ENCODE measurements at places on chromosomes 5 and 9. TPM values are rescaled to one million over a fixed set of nuclear protein-coding genes. Genes with fewer than 3 reads are reported as not detected.

- H3K36me3 ChIP-seq: peaks cover 7% of the 10 kb centered on the region
- H3K27me3 ChIP-seq: no peaks in the 10 kb centered on the region
- H3K4me3 ChIP-seq: no peak overlapping the region
- H3K4me1 ChIP-seq: no peaks in the 10 kb centered on the region
- DNase-seq: no peak
Observed at GRCh38 chr9:91740701-91741100, 209.3 kb downstream of the ROR2 start.

DNA sequence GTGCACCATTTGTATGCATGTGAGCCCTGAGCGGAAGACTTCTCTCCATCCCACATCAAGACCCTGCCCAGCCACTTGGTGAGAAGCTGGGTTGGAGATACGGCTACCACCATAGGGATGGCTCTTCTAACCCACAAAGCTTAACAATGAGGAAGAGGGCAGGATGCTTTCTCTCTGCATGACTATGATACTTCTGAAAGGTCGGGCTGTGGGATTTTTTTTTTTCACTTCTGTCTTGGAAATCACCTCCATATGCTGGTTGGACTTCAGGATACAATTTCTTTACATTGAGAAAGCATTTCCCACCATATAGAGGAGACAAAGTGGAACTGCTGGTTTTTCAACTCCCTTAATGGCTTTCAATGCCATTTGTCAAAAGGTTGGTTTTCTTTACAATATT is 30.5 kb downstream of the ZNF366 start:
- no peak overlapping the region for H3K4me3 ChIP-seq
- peaks cover 2% of the 10 kb centered on the region for H3K4me1 ChIP-seq
- H3K27ac ChIP-seq: no peak overlapping the region
- peaks cover 4% of the 10 kb centered on the region for H3K27me3 ChIP-seq
- no peaks in the 10 kb centered on the region for H3K36me3 ChIP-seq

- no peak overlapping the region for H3K4me3 ChIP-seq
- DNase-seq: no peak
- no peaks in the 10 kb centered on the region for H3K27me3 ChIP-seq
- H3K27ac ChIP-seq: no peak overlapping the region
- no peaks in the 10 kb centered on the region for H3K4me1 ChIP-seq
Observed at GRCh38 chr9:72022841-72023240, 37.6 kb downstream of the C9orf57 start.

DNA sequence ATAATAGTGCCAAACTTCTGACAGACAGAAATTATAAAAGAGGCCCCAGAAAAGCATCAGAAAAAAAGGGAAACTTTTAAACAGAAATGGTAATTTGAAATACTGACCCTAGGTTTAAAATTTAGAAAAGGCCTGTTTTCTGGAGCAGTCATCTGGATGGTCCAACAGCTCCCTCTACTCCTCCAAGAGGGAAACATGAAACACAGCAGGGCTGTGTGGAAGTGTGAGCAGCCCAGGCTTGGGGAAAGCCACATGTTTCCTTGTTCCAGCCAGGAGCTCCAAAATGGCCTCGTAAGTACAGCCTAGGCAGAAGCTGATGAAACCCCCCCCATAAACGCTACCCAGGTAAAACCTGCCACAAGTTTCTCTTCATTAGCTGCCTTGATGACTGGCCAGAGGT is 499.3 kb upstream of the ADAMTS16 start:
- no peak overlapping the region for H3K27ac ChIP-seq
- no peaks in the 10 kb centered on the region for H3K36me3 ChIP-seq
- H3K4me1 ChIP-seq: peaks cover 6% of the 10 kb centered on the region
- peaks cover 5% of the 10 kb centered on the region for H3K27me3 ChIP-seq
- no peak for DNase-seq

DNA sequence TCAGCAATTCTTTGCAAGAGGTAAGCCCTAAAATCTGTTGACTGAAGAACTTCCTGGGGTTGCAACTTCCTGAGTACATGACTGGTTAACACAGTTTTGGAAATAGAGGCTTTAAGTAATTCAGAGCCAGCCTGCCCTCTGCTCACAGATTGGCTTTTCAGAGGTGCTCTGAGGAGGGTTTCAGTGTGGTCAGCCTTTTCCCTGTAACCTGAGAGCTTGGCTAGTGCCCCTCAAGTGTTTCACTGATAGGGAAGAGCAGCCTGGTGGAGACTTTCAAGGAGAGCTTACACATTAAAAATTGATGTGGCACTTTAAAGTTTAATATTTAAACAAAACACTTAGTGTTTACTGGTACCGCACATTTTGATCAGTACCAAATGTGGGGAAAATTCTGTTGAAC is 56.7 kb upstream of the FOXB2 start:
- H3K27ac ChIP-seq: no peak overlapping the region
- peaks cover 11% of the 10 kb centered on the region for H3K27me3 ChIP-seq
- H3K4me1 ChIP-seq: no peaks in the 10 kb centered on the region
- H3K36me3 ChIP-seq: no peaks in the 10 kb centered on the region

DNA sequence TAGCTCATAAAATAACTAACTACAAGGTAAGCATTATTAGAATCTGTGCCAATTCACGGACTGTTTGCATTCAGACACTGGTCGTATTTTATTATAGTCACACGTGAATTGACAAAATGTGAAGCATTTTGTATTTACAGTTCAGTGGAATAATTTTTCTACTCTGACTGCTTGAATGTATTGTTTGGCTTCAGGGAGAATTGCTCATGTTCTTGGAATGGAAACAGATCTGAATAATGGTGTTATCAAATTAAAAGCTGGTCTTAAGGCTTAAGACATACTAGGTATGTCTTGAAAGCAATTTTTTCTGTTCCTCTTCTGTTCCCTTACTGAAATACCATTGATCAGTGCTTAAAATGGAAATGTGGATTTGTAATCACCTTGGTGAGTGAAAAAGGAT is 543.7 kb upstream of the TLE4 start:
- H3K27ac ChIP-seq: no peak overlapping the region
- H3K36me3 ChIP-seq: no peaks in the 10 kb centered on the region
- no peak for DNase-seq
- no peak overlapping the region for H3K4me3 ChIP-seq
- peaks cover 6% of the 10 kb centered on the region for H3K27me3 ChIP-seq

DNA sequence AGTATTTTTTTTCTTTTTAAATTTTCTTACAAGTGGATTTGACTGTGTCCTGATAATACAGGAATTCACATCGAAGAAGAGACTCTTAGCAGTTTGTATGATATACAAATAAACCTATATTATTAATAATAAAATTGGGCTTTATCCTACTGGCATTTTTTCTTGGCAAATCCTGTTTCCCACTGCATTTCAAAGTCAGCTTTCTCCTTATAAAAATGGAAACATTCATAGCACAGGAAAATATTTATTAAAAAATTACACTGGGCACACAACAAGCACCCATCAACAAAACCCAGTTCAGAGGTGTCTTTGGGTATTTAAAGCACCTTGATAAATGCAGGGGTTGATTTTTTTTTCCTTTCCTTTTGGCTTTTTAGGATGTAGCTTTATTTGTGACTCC is 200.9 kb downstream of the MEF2C start:
- no peak for DNase-seq
- no peak overlapping the region for H3K27ac ChIP-seq
- H3K4me3 ChIP-seq: no peak overlapping the region
- H3K36me3 ChIP-seq: no peaks in the 10 kb centered on the region
- H3K4me1 ChIP-seq: peaks cover 2% of the 10 kb centered on the region
- H3K27me3 ChIP-seq: peaks cover 98% of the 10 kb centered on the region

DNA sequence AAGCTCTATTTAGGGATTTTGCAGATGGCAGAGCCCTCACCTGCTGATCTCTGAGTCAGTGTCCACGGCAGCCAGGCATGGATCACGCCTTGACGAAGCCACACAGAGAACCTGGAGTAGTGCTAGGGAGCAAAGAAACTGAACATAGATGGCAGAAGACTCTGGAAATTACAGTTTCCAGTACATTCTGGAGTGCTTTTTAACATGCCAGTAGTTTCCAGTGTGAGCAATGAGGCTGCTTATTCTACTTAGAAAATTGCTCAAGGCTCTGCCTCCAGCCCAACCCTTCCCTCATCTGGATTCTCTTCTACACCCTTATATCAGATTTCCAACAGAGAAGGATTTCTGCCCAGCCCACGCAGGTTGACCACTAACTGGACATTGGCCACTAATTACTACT is 203.3 kb downstream of the ADAMTS12 start:
- no peak overlapping the region for H3K4me3 ChIP-seq
- no peak overlapping the region for H3K27ac ChIP-seq
- peaks cover 2% of the 10 kb centered on the region for H3K36me3 ChIP-seq
- no peaks in the 10 kb centered on the region for H3K27me3 ChIP-seq
- H3K4me1 ChIP-seq: no peaks in the 10 kb centered on the region

GRCh38 chr9:3511551-3511950 is 14.2 kb downstream of the RFX3 start:
- peak overlapping the region; percentile 2 for H3K27ac ChIP-seq
- H3K27me3 ChIP-seq: no peaks in the 10 kb centered on the region
- DNase-seq: no peak
- H3K36me3 ChIP-seq: peaks cover 4% of the 10 kb centered on the region
- peaks cover 13% of the 10 kb centered on the region for H3K4me1 ChIP-seq

- no peak overlapping the region for H3K27ac ChIP-seq
- no peaks in the 10 kb centered on the region for H3K27me3 ChIP-seq
- H3K36me3 ChIP-seq: peaks cover 42% of the 10 kb centered on the region
- no peak for DNase-seq
- peaks cover 13% of the 10 kb centered on the region for H3K4me1 ChIP-seq
Observed at GRCh38 chr9:15433191-15433590, 10.5 kb downstream of the SNAPC3 start.

DNA sequence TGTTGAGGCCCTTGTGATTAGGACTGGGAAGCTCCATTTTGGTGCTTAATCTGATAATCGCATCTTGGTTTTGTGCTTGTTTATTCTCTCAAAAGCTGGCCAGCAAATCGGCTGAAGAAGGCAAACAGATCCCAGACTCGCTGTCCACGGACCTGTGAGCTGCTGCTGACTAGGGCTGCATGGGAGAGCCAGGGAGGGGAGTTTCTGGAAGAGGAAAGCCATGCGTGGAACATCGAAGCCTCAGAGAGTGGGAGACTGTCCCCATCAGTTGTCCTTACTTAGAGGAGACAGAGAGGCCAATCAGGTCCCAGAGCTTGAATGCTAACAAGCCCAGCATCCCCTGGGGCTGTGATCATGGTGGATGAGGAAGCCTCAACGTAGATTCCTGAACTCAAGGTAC is 23.0 kb upstream of the FOXI1 start:
- H3K27me3 ChIP-seq: peaks cover 36% of the 10 kb centered on the region
- H3K36me3 ChIP-seq: no peaks in the 10 kb centered on the region
- no peaks in the 10 kb centered on the region for H3K4me1 ChIP-seq
- DNase-seq: no peak
- H3K4me3 ChIP-seq: no peak overlapping the region
- no peak overlapping the region for H3K27ac ChIP-seq

DNA sequence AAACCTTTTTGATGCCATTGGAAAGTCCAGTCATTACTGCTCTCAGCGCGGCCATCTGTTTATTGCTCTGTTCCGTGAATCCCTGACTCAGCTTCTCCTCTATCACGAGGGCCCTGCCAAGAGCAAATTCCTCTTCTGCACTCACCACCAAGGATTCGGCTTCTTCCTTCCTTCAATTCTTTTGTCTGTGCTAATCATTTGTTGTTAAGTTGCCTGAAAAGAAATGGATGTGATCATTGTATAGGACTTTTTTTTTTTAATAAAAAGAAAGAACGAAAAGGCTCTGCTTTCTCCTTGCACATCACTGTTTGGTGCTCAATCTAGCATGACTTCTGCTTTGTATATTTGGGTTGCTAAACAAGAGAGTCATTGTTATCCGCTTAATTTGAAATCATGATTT is 128.7 kb upstream of the PIK3R1 start:
- no peaks in the 10 kb centered on the region for H3K36me3 ChIP-seq
- H3K27me3 ChIP-seq: no peaks in the 10 kb centered on the region
- DNase-seq: no peak
- no peak overlapping the region for H3K4me3 ChIP-seq
- H3K4me1 ChIP-seq: peaks cover 6% of the 10 kb centered on the region

- H3K27ac ChIP-seq: peak overlapping the region; percentile 66
- H3K36me3 ChIP-seq: no peaks in the 10 kb centered on the region
- no peak for DNase-seq
- H3K27me3 ChIP-seq: no peaks in the 10 kb centered on the region
- peaks cover 21% of the 10 kb centered on the region for H3K4me1 ChIP-seq
Observed at GRCh38 chr5:141603923-141604717, 14.7 kb downstream of the DIAPH1 start.

GRCh38 chr5:126909856-126910255 is 120.5 kb downstream of the MARCHF3 start:
- no peak for DNase-seq
- H3K36me3 ChIP-seq: peaks cover 27% of the 10 kb centered on the region
- peaks cover 15% of the 10 kb centered on the region for H3K4me1 ChIP-seq

DNA sequence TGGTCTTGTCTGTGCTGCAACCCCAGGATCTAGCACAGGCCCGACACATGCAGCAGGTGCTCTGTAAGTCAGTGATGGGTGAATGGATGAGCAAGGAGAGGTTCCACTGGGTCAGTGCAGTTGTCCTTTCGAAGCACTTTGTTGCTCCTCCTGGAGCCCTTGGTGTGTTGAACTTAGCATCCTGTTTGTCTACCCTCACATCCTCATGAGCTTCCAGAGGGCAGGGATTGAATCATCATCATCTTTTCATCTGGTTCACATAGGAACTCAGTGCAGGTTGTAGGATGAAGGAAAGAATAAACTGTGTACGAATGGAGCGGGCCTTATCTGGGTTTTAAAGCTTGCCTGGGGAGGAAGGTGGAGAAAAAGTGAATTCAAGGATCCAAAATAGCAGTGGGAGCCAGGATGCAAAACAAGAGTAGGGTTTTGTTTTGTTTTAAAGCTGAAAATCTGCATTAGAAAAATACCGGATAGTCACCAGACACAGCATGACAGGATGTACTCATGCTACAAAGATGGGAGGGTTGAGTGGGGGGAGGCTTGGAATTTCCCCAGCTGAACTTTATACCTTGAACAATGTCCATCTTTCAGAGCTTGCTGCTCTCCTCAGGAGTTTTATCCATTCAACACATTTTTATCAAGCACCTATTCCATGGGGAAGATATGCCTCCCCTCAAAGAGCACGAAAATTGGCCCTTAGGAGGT is 55.8 kb downstream of the PTTG1 start:
- peaks cover 61% of the 10 kb centered on the region for H3K4me1 ChIP-seq
- H3K27ac ChIP-seq: no peak overlapping the region
- H3K36me3 ChIP-seq: no peaks in the 10 kb centered on the region
- no peak overlapping the region for H3K4me3 ChIP-seq

- H3K4me3 ChIP-seq: no peak overlapping the region
- H3K27ac ChIP-seq: peak overlapping the region; percentile 86
- no peaks in the 10 kb centered on the region for H3K27me3 ChIP-seq
- H3K36me3 ChIP-seq: no peaks in the 10 kb centered on the region
- H3K4me1 ChIP-seq: peaks cover 41% of the 10 kb centered on the region
Observed at GRCh38 chr5:41182666-41183065, 30.7 kb downstream of the C6 start.

HTR1A gene
- total RNA-seq: not detected

OR1J2 gene
- total RNA-seq: not detected

DMRTA1 gene
- total RNA-seq: 7.7 TPM

FIBCD1 gene
- not detected for total RNA-seq

TMEM215 gene
- total RNA-seq: not detected

BAAT gene
- total RNA-seq: 0.36 TPM

SPINK6 gene
- not detected for total RNA-seq

ZNF454 gene
- 0.36 TPM for total RNA-seq

PLK2 gene
- total RNA-seq: 66.9 TPM
